ENCODE measurements at places on chromosomes 4 and X. TPM values are rescaled to one million over a fixed set of nuclear protein-coding genes. Genes with fewer than 3 reads are reported as not detected.

DNA sequence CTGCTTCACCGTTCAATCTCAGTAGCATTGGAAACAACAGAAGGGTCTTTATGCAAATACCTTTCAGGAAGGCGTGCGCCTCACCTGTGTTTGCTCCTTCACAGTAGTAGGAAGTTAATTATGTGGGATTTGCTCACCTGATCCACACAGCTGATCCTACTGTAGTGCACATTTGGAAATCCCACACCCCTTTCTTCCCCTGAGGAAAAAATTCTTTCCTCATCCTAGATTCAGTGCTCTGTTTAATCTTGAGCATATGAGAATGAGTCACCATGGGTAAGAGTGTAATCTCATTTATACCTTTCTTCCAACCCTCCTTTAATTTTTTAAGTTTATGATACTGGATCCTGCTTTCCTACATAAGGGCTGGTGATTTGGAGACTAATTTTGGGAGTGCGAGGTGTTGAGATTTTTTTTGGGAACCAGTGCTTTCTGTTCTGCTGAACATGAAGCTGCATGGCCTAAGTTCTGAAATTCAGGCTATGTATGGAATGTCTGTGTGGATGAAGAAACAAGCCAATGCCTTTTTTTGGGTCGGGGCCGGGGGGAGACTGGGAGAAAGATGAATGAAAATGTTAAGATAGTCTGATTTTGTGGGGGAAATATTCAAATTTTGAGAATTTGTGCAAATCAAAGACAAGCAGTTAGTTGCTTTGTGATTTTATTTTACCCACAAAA is 19.0 kb downstream of the GAB1 start:
- no peaks in the 10 kb centered on the region for H3K27me3 ChIP-seq
- H3K4me3 ChIP-seq: no peak overlapping the region
- no peaks in the 10 kb centered on the region for H3K36me3 ChIP-seq
- peak overlapping the region; percentile 85 for H3K27ac ChIP-seq

DNA sequence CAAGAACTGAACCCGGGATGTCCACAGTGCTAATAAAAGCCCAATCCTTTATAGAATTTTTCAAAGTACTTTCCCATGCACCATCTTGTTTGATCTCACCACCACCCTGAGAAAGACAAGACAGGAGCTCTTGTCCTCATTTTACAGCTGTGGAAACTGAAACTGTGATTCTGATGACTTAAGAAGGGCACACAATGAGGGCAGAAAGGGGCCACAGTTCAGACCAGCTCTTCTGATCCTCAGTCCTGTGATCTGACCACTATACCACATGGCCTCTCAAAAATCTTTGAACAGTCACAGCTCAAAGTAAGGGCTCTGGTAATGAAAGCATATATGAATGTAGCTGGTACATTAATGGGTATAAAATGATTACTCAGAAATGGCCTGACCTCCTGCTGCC is 127.3 kb upstream of the CPEB2 start:
- no peak overlapping the region for H3K4me3 ChIP-seq
- peaks cover 9% of the 10 kb centered on the region for H3K4me1 ChIP-seq
- no peak for DNase-seq

ATP8A1 gene
- polyA plus RNA-seq: 0.38 TPM

GRCh38 chrX:54076903-54077302 is 32.6 kb upstream of the PHF8 start:
- no peak for DNase-seq
- no peaks in the 10 kb centered on the region for H3K27me3 ChIP-seq
- H3K4me3 ChIP-seq: no peak overlapping the region
- peaks cover 2% of the 10 kb centered on the region for H3K36me3 ChIP-seq

- no peak overlapping the region for H3K27ac ChIP-seq
- no peaks in the 10 kb centered on the region for H3K36me3 ChIP-seq
- DNase-seq: peak; percentile 3
Observed at GRCh38 chr4:166252487-166253402, 379.7 kb downstream of the TLL1 start.

- no peak overlapping the region for H3K27ac ChIP-seq
- DNase-seq: no peak
- no peaks in the 10 kb centered on the region for H3K4me1 ChIP-seq
- H3K27me3 ChIP-seq: no peaks in the 10 kb centered on the region
Observed at GRCh38 chrX:32571579-32571978, 639.8 kb downstream of the DMD start.

TMSB15A gene
- 17.2 TPM for polyA plus RNA-seq

DNA sequence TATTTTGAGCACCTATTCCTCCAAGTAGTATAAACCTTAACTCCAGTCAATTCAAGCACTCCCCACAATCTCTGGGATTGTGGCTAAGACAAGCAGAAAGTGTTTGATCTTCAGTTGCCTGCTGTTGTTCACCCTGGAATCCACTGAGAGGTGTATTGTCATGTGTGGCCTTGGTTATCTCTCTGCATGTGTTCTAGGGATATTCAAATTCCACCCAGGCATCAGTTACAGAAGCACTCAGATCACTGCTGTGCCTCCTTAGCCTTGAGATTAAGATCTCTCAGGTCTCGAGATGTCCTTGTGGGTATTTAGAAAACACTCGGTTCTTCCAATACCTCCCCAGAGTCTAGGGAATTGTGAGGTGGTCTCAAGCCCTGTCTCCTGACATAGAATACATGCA is 213.3 kb downstream of the SMARCA1 start:
- no peak overlapping the region for H3K4me3 ChIP-seq
- no peaks in the 10 kb centered on the region for H3K4me1 ChIP-seq
- no peaks in the 10 kb centered on the region for H3K36me3 ChIP-seq
- DNase-seq: no peak
- no peaks in the 10 kb centered on the region for H3K27me3 ChIP-seq
- H3K27ac ChIP-seq: no peak overlapping the region

DNA sequence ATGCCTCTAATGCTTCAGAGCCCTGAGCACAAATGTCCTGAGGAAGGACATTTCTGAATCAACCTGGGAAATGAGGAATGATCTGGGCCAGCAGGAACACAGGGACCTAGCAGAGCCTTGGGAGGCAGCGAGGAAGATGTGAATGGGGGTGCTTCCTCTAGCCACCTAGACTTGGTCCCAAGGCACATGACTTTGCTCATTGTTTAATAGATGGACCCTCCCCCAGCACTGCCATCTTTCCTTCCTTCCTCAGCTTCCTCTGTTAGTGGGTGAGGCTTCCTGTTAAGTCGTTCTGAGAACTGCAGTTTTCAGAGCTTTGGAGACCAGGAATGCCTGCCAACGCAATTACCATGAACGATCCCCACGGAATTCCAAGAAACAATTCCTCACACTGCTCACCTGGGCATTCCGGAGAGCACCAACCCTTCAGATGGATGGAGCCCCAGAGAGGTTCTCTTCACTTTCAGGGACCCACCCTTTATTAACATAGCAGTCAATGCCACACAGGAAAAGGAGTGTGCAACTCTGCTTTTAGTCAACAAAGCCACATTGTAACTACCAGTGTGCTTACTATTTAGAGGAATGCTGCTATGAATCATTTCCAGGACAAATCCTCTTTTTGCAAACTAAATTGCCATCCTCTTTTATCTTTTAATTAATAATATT is 48.5 kb upstream of the STIM2 start:
- no peak for DNase-seq

SPANXA1 gene
- polyA plus RNA-seq: 1.8 TPM

BRS3 gene
- polyA plus RNA-seq: not detected

GRCh38 chr4:119508281-119508680 is 120.3 kb downstream of the PDE5A start:
- H3K4me3 ChIP-seq: no peak overlapping the region
- DNase-seq: no peak
- no peak overlapping the region for H3K27ac ChIP-seq
- peaks cover 16% of the 10 kb centered on the region for H3K4me1 ChIP-seq
- peaks cover 49% of the 10 kb centered on the region for H3K36me3 ChIP-seq

- H3K36me3 ChIP-seq: no peaks in the 10 kb centered on the region
- no peak overlapping the region for H3K27ac ChIP-seq
- H3K4me1 ChIP-seq: no peaks in the 10 kb centered on the region
- no peak overlapping the region for H3K4me3 ChIP-seq
- H3K27me3 ChIP-seq: no peaks in the 10 kb centered on the region
Observed at GRCh38 chr4:35952751-35953150, 291.6 kb downstream of the ARAP2 start.

DNA sequence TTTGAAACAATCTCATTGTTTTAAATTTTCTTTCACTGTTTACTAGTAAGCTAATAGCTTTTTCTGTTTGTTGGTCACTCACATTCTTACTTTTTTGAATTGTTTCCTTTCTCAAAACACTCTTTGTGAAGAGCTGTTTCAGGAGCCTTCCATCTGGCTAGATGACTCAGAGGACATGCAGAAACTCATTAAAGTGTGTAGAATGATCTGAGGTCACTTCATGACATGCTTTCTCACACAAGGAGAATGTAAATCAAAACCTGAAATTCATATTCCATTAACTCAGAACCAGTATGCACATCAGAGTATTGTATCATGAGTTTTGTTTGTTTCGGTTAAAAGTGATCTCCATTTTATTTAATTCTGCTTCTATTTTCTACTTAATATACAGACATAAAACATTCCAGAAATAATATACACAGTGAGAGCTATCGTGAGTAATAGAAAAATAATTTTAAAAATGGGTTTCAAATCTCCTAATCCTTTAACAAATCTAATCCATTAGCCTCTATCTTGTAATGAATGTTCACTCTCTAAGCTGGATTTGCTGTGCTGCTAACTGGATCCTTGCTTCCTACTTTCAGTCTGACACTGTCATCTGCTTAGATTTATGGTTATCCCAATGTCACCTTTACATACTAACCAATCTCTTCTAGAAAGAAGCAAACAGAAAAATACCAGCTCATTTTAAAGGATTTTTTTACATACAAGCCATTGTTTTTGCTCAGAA is 449.6 kb downstream of the FSTL5 start:
- no peak for DNase-seq
- peak overlapping the region; percentile 44 for H3K4me3 ChIP-seq
- 0 out of 2 replicates have a peak, but pooled peaks cover 3% of the 10 kb centered on the region for H3K4me1 ChIP-seq
- H3K27me3 ChIP-seq: no peaks in the 10 kb centered on the region

- no peak for DNase-seq
- no peaks in the 10 kb centered on the region for H3K4me1 ChIP-seq
- no peaks in the 10 kb centered on the region for H3K36me3 ChIP-seq
- H3K27me3 ChIP-seq: no peaks in the 10 kb centered on the region
- no peak overlapping the region for H3K4me3 ChIP-seq
Observed at GRCh38 chrX:98067611-98068010, 1183.9 kb downstream of the RPA4 start.

ZXDA gene
- polyA plus RNA-seq: 0.84 TPM

RBM3 gene
- 183 TPM for polyA plus RNA-seq

GRCh38 chrX:12579311-12579710 is 211.9 kb upstream of the PRPS2 start:
- H3K27ac ChIP-seq: no peak overlapping the region
- H3K36me3 ChIP-seq: no peaks in the 10 kb centered on the region
- H3K27me3 ChIP-seq: peaks cover 12% of the 10 kb centered on the region
- H3K4me3 ChIP-seq: no peak overlapping the region

GRCh38 chr4:90215286-90215685 is 88.1 kb downstream of the CCSER1 start:
- H3K4me1 ChIP-seq: no peaks in the 10 kb centered on the region
- H3K36me3 ChIP-seq: no peaks in the 10 kb centered on the region
- no peak overlapping the region for H3K4me3 ChIP-seq
- H3K27ac ChIP-seq: no peak overlapping the region

GPM6B gene
- polyA plus RNA-seq: 1.2 TPM

GRCh38 chr4:7761720-7762119 is 177.9 kb downstream of the AFAP1 start:
- no peak overlapping the region for H3K27ac ChIP-seq
- no peaks in the 10 kb centered on the region for H3K27me3 ChIP-seq
- H3K4me3 ChIP-seq: no peak overlapping the region
- peaks cover 4% of the 10 kb centered on the region for H3K4me1 ChIP-seq
- peak; percentile 91 for DNase-seq

ARMCX6 gene
- polyA plus RNA-seq: 57.8 TPM

HOPX gene
- polyA plus RNA-seq: 0.08 TPM

- H3K4me1 ChIP-seq: no peaks in the 10 kb centered on the region
- no peaks in the 10 kb centered on the region for H3K36me3 ChIP-seq
- H3K4me3 ChIP-seq: no peak overlapping the region
- no peak for DNase-seq
Observed at GRCh38 chr4:9771034-9771433, 10.4 kb upstream of the DRD5 start.
